ENCODE measurements at places on chromosomes 7 and 10.

DNA sequence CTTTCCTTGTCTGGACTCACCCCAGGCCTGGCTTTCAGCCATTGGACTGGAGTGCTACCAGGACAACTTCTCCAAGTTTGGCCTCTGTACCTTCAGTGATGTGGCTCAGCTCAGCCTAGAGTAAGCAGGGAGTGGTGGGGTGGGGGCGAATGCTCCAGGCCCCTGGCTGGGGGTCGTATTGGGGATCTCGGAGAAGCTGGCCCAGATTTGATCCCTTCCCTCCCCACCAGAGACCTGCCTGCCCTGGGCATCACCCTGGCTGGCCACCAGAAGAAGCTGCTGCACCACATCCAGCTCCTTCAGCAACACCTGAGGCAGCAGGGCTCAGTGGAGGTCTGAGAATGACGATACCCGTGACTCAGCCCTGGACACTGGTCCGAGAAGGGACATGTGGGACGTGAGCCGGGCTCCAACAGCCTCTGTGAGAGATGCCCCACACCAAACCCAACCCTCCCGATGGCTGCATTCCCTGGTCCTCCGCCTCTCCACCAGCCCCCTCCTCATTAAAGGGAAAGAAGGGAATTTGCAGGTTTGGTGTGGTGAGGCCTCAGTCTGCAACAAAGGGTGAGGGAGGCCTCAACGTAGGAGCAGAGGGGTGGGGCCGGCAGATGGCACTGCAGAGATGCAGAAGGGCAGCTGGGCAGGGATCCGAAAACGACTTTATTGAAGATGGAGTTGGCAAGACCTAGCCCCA, 14.8 kb downstream of the TRPV6 start:
- no peak for DNase-seq

GRCh38 chr10:124066781-124067714, 26.4 kb downstream of the CHST15 start:
- DNase-seq, result peak; percentile 9

- DNase-seq, result no peak
These were observed 50.1 kb downstream of the CYP26A1 start for GRCh38 chr10:93123766-93124165.

DNA sequence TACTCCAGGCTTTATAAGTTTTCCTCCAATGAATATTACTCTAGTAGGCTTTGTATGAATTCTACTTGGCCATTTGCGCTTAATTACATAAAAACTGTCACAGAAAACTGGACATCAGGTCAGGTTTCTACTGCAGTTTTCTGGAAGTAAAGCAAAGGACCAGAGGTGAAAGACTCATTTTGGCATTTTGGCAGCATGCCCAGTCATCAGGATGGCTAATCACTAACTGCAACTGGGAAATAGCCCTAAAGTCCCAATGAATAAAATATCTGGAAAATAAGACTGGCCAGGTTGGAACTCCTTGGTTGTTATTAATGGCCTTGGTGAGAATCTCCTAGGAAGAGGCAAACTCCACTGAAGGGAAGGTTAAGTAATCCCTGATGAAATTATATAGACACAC, 75.5 kb downstream of the COPG2 start:
- DNase-seq, result no peak

GRCh38 chr7:148662646-148663045, 36.1 kb upstream of the CUL1 start:
- no peak for DNase-seq

DNA sequence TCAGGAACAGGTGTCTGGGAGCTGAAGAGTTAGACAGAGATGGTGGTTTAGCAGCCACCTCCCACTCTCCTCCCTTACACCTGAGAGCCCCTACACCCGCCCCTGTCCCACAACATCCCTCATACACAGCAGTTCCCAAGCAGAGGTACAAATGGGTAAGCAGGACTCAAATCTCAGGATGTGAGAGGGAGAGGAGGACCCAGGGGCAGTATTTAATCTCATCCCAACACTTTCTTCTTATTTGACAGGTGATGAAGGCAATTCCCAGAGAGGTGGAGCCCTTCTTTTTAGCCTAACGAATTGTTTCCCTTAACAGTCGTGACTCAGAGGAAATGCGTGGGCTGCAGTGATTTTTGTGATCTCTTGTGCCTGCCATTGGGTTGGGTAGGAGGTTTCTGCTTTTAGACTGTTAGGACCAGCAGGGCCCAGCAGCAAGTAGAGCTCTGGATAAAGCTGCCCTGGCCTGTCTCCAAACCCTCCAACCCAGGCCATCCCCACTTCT, 191.3 kb downstream of the HECW1 start:
- no peak for DNase-seq

- no peak for DNase-seq
These were observed 3.5 kb downstream of the MSMB start for GRCh38 chr10:46042527-46042926.

DNA sequence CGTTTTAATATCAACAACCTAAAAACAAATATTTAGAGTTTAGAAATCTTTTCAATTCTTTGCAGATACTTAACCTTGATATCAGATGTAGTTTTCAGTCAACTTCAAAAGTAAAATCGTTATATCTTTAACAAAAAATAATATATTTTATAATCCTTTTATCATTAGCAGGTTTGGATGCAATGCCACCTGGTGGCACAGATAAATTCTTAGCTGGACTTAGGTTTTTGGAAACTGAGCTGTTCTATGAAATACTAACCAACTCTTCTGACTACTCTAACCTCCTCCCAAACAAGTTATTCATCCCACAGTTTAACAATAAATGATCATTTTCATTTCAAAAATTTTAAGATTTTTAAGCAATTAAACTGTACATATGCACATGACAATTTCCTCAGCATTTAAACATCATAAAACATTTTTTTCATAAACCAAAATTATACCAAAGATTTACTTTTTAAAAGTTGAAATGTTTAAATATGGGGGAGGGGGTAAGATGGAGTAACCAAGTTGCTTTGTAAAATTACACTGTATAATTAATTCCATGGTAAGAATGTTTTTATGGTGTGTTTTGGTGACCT, 56.9 kb downstream of the HIBADH start:
- peak; percentile 25 for DNase-seq

GRCh38 chr7:103924184-103924583, 65.3 kb downstream of the RELN start:
- no peak for DNase-seq

GRCh38 chr10:92238586-92239098, 52.2 kb downstream of the CPEB3 start:
- DNase-seq, result no peak

- no peak for DNase-seq
These were observed 582.2 kb upstream of the ZWINT start for GRCh38 chr10:56943221-56943755.

GRCh38 chr10:63627396-63627795, 106.2 kb downstream of the REEP3 start:
- DNase-seq, result no peak

- DNase-seq, result no peak
These were observed 4.4 kb downstream of the ZNF655 start for GRCh38 chr7:99562832-99563231.

GRCh38 chr10:101768791-101769170, 7.1 kb downstream of the FGF8 start:
- DNase-seq, result no peak

GRCh38 chr10:91711885-91712680, 79.2 kb upstream of the PPP1R3C start:
- no peak for DNase-seq

GRCh38 chr7:26034391-26034790, 117.6 kb upstream of the NFE2L3 start:
- DNase-seq, result no peak

- no peak for DNase-seq
These were observed 978.7 kb upstream of the AUTS2 start for GRCh38 chr7:68619526-68619925.

DNA sequence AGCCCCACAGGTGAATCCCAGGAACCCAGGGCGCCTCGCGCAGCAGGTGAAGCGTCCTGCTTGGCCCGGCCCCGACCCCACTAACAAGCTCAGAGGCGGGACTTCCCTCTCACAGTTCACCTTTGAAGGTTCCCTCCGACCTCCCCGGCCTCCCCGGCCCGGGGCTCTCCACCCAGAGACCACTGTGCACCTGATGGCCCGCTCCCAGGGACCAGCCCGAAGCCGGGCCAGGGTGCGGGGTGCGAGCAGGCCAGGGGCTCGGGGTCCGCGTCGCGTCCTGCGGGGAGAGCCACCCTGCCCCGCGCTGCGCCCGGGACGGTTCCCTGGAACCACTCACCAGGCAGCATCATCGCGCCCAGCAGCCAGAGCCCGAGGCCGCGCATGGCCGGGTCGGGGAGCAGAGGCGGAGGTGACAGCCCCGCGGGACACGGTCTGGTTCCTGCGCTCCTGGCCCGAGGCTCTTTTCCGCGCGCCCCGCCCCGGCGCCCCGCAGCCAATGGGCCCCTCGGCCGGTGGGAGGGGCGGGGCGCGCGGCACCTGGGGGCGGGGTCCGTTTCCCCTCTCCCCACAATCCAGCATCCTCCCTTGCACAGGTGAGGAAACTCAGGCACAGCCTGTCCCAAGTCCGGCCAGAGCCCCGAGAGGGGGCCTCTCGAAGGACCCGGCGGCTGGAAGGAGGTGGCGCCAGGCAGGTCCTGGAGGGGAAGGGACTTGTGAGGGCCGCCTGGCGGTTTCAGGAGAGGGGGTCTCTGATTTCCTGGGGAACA, at the start of gene ADAM8:
TSS of gene ADAM8 (minus strand) at position 434 of the 767 bp plus-strand sequence. CDS start at position 383, 51 bp downstream.
- no peak for DNase-seq

GRCh38 chr10:43963379-43963778, 314.7 kb upstream of the ZNF32 start:
- no peak for DNase-seq

Data from KBM-7 (cell line).